Thymus (tissue), 14 donors: ENCODE measurements at places on chromosomes 3 and 15. TPM values are rescaled to one million over a fixed set of nuclear protein-coding genes. Genes with fewer than 3 reads are reported as not detected.

- DNase-seq, result no peak
These were observed 8.7 kb downstream of the CD86 start for GRCh38 chr3:122063908-122064307.

GRCh38 chr15:51647128-51647562, 24.6 kb upstream of the DMXL2 start:
- no peak for DNase-seq

GRCh38 chr15:65303687-65304380, 643 bp upstream of the RNU5B-1 start:
- DNase-seq, result no peak

Gene GALNT15
- total RNA-seq, result 2.6 TPM

Gene HCN4
- 0.05 TPM for total RNA-seq

Gene SLC22A14
- total RNA-seq, result 0.05 TPM

DNA sequence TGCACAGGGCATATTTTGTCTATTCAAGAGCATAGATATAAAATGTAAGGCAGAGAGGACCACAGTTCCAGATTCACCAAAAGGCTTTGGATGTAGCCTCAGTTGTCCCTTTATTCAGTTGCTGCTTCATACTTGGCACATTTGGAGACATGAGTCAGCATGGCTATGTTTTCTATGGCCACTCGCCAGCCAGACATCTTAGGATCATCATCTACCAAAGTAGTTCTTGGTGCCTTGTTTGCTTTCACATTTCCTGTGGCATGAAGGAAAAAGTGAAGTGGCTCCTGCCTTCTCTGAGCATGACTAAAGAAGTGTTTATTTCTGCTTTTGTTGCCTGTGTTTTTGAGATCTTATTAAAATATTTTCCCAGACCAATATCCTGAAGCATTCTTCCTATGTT, 7.2 kb downstream of the SUSD5 start:
- DNase-seq, result no peak

DNA sequence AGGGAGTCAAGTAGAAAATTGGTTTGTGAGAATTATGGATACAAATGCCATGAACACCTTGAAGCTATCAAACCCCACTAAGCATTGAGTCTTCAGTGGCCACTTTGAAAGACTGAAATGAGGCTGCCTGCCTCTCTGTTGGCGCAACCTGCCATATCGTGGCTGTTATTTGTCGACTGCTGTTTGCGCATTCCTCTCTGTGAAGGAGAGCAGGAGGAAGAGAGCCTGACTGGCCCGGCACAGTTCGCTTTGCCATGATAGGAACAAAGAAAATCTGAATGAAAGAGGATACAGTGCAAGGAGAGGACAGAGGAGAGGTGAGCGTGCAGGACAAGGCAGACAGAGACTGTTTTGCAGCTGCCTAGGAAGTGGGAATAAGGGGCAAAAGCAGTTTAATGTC, 289.4 kb downstream of the RYR3 start:
- DNase-seq, result no peak

- DNase-seq, result no peak
These were observed 647 bp downstream of the HMG20A start for GRCh38 chr15:77421370-77421700.

DNA sequence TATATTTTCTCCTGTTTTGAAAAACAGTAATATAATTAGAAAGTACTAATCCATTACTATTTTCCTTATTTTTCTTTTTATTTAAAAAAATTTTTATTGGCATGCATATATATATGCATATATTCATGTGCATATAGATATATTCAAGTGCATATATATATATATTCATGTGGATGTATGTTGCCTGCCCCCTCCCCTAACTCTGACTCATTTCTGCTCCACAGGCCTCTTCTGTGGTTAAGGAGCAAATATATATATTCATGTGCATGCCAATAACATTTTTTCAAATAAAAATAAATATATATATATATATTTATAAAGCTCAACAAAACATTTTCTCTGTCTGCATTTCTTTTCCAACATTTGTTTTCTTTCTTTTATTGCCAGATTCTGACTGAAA, 13.6 kb upstream of the CORO2B start:
- DNase-seq, result no peak

GRCh38 chr3:31345581-31345980, 187.1 kb upstream of the STT3B start:
- DNase-seq, result no peak

GRCh38 chr3:54034971-54035370, 87.4 kb upstream of the CACNA2D3 start:
- DNase-seq, result no peak

DNA sequence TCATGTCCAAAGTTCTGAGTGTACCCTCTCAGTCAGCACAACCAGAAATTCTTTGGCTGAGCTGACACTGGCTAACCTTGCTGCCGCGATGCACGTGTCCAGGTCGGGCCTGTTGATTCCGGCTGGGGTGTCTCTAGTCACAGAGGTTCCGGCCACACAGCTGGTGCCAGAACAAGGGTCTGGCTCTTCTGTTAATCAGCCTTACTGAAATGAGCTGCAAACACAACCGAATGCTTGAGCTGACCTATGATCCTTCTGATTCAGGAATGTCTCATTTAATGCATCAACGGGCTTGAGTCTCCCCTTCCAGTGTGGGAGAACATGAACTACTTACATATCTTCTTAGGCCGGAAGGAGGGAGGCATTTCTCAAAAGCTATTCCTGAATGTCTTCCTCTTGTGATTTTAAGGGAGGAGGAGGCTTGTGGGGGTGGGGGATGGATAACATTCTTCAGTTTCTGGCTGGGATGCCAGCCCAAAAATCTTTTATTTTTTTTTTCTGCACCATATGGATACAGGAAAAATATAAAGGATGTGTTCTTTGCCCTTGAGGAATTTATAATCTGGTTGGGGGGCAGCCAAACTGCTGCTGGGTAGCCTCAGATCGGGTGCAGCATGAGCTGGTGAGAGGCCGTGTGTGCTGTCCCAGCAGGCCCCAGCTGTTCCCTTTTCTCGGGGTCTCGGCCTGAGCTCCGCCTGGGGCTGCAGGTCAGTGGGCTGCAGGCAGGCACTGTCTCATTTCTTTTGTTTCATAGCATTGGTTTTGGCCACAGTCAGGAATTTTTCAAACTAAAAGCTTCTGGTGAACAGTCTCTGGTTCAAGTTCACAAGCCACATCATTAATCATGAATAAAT, 319.1 kb upstream of the TBL1XR1 start:
- no peak for DNase-seq

- DNase-seq, result no peak
These were observed 69.1 kb upstream of the TAMM41 start for GRCh38 chr3:11915621-11916424.

Gene NDUFB4
- total RNA-seq, result 154 TPM

- no peak for DNase-seq
These were observed 21.4 kb downstream of the NEK11 start for GRCh38 chr3:131048030-131048429.

DNA sequence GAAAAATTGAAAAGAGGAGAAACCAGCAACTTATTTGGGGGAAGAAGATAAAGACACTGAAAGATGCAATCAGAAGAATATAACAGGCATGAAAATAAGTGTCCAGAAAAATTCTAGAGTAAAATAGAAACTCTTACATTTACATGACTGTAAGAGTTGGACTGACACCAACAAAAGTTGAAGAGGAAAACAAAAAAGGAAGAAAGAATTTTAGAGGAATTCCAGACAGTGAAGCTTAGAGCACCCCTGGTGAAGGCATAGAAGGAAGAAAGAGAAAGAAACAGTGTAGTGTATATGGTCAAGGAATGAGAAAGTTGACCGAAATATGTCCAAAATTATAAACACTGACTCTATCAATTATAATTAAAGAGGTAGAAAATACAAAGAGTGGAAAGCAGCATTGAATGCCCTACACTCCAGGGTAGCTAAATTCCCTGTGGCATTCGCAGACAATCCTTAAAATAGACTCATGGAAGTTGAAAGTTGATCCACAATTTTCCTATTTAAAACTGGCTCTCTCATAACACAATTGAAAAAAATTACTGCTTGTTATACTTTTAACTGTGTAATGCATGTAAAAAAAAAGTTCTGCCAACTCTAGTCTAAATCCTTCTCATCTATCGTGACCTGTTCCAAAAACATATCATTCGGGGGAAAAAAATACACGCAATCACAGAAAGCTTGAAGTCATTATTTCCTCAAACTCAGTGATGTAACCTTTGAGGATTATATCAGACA, 102.6 kb upstream of the ABI3BP start:
- DNase-seq, result no peak

DNA sequence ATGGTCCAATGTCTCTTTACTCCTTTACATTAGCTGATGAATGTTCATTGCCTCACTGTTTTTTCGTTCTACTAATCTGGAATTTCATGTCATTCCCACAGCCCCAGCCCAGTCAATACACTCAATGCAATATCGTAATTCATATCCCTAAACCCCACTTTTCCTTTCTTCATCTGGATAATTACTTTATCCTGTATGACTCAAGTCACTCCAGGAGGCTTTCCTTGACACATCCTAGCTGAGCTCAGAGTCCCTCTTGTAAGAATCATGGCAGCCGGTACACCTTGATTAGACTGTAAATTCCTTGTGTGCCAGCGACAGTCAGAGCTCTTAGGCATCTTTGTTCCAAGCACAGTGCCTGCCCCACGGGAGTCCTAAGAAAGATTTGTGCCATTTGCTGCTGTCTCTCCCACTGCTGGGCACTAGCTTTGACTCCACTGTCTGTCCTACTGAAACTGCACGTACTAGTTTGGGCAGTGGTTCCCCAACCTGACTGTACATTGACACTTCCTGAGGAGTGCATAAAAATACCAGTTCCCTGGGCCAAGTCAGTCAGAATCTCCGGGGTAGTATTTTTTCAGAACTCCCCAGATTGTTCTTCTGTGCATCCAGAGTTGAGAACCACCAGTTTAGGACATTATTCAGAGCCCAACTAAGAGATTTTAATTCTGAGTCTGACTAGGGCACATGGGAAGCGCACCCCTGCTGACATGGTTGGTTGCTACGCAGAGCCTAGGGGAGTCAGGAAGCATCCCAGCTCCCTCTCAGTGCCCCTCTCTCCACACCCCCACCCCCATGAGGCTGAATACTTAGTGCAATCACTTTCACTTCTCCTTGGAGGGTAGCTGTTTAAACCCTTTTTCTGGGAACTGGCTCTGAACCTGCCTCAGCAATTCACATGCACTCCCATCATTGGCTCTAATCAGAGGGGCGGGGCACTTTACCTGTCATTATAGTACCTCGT, 19.5 kb upstream of the C3orf70 start:
- no peak for DNase-seq

GRCh38 chr3:146543461-146544001, 876 bp downstream of the PLSCR1 start:
- no peak for DNase-seq

DNA sequence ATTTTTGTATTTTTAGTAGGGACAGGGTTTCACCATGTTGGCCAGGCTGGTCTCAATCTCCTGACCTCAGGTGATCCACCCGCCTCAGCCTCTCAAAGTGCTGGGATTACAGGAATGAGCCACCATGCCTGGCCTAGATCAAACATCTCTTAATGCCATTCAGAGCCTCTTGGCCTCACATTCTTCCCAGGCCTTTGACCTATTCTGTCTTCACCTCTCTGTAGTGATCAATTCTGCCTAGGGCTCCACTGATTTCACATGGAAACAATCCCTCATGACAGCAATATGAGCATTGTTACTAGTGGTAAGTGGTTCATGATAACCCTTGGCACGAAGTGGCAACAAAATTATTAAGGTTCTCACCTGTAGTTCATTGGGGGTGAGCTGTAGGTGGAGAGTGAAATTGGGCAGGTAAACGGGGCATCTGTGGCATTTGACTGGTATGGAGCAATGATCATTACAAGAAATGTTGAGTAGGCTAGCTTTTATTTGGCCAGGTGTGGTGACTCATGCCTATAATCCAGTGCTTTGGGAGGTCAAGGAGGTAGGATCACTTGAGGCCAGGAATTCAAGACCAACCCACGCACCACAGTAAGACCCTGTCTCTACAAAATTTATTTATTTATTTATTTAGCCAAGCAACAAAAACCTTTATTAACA, 4.8 kb upstream of the ARPIN start:
- DNase-seq, result no peak

- no peak for DNase-seq
These were observed 317.2 kb upstream of the PROK2 start for GRCh38 chr3:72102112-72102616.

Gene PODXL2
- 4.3 TPM for total RNA-seq

Gene PARL
- total RNA-seq, result 42.0 TPM

DNA sequence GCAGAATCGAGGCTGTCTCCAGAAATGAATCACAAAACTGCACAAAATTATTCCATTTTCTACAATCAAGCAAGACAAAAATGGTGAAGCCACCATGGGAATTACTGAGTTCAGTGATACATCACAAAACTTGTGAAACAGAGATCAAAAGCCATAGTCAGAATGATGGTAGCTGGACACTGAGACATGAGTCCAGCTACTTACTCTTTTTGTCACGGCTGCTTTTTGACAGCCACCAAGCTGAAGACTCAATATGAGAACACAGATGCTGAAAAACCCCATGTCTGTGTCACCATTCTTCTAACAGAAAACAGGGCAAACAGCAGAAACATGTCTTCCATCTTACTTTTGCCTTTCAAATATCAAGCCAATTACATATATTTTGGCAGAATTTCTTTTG, 237.6 kb downstream of the LPP start:
- no peak for DNase-seq

DNA sequence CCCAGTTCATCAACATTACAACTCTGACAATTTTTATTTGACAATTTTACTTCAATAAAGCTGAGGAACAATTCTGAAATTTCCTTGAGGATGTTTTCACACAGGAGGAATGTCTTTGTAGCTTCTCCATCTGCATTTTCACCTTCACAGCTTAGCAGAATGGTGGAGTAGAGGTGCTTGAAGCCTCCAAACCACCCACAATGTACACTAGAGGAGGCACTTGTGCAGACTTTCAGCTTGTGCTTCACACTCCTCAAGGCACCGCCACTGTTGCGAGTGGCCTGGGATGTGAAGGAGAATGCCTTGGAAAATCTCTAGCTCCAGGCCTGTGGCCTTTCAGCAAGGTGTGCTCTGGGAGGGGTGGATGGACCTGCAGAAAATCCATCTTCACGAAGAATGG, 181.9 kb downstream of the EPHB1 start:
- no peak for DNase-seq
